Motor neuron (in vitro differentiated cells): ENCODE measurements at places on chromosomes 2 and 18. TPM values are rescaled to one million over a fixed set of nuclear protein-coding genes. Genes with fewer than 3 reads are reported as not detected.

Gene HOXD4
- total RNA-seq, result 22.5 and 24.5 TPM in 2 replicates

GRCh38 chr2:238974501-238975166 is 126.7 kb downstream of the TWIST2 start:
- ATAC-seq, result no peak

DNA sequence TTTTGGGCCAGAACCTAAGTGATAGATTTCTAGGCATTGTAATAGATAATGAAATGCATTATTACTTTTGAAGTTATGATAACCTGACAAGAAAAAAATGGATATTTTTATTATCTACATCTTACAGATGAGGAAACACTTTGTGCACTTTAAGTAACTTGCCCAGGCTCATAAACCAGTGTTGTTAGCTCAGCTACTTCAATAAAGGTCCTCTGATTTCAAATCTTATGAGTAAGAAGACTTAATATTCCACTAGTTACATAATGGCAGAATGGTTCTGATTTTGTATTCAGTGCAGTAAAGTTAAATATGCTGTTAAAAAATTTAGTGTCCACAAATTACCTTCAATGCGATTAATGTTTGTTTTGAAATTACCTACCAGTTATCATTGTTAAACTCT is 199.0 kb downstream of the BABAM2 start:
- no peak for ATAC-seq

- ATAC-seq, result peak; percentile 60
Observed at GRCh38 chr2:118112771-118113334, 24.6 kb downstream of the INSIG2 start.

GRCh38 chr18:48002933-48003365 is 72.5 kb upstream of the SMAD2 start:
- peak; percentile 48 for ATAC-seq

DNA sequence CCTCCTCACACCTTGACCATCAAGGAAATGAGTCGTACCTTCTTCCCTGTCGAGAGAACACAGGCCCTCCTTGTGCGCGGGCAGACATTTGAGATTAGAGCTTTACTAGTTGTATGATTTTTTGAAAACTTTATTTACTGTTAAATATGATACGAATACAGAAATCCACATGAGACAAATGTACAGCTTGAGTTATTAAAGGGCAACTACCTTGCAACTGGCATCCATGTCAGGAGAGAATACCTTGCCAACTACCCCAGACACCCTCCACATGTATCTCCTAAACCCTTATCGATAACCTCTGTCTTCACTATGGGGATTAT is 28.3 kb downstream of the KLHL23 start:
- no peak for ATAC-seq

Gene IFIH1
- 0.18 and 0.41 TPM in 2 replicates for total RNA-seq

GRCh38 chr18:44747157-44747556 is 66.5 kb downstream of the SETBP1 start:
- no peak for ATAC-seq

DNA sequence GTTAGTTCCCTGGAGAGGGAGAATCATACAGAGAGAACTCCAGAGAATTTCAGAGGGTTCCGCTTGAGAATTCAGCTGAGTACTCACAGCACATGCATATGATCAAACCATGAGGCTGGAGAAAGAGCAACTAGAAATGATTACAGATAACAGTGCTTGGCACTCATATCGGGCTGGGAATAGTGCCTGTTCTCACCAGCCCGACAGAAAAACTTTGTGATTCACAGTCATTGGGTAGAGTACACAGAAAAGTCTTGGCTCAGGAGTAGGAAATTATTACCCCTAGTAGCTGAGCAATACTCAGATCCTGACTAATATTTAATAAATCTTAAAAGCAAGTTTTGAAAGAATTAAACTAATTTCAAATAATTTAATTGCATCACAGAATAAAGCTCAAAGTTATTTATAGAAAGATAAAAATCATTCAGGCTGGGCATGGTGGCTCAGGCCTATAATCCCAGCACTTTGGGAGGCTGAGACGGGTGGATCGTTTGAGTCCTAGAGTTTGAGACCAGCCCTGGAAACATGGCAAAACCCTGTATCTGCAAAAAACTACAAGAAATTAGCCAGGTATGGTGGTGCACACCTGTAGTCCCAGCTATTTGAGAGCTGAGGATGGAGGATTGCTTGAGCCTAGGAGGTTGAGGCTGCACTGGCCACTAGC is 6.8 kb downstream of the WDPCP start:
- peak; percentile 57 for ATAC-seq

DNA sequence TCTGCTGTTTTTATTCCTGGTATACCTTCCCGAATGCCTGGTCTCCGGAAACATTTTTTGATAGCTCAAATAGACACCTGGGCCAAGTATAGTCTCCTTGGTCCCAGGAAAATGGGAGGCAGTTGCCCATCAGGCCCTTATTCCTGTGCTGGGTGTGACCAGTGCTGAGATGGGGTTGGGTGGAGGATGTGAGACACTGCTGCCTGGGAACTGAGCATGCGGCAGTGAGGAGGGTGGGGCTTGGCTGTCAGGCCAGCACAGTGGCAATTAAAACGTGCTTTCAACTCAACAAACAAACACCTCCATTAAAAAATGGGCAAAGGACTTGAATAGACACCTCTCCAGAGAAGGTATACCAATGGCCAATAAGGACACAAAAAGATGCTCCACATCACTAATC is 12.5 kb downstream of the KLHL29 start:
- ATAC-seq, result peak; percentile 94

GRCh38 chr18:49459404-49460171 is 857 bp downstream of the DYM start:
- no peak for ATAC-seq

DNA sequence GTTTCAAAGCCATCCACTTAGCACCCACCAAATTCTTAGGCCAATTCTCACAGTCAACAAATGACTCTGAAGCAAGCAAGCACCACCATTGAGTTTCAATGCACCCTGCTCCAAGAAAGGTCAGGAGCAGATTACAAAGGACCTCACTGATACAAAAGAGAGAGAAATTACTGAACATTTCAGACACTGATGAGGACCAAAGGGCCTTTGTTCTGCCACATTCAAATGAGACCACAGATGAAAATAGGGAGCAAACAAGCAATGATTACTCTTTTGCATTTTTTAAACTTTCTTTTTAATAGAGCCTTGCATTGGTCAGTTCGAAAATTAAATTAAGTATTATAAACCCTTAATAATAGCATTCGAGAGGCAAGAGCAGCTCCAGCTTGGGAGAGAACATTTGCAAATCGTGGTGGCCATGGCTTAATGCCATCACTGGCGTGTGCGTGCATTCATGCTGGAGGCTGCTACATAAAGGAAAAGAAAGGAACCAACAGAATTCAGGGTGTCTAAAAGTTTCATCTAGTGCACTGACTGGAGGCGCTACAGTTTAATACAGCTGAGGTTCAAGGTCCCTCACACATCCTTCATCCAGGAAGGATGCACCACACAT is 87.5 kb downstream of the KLF7 start:
- no peak for ATAC-seq

DNA sequence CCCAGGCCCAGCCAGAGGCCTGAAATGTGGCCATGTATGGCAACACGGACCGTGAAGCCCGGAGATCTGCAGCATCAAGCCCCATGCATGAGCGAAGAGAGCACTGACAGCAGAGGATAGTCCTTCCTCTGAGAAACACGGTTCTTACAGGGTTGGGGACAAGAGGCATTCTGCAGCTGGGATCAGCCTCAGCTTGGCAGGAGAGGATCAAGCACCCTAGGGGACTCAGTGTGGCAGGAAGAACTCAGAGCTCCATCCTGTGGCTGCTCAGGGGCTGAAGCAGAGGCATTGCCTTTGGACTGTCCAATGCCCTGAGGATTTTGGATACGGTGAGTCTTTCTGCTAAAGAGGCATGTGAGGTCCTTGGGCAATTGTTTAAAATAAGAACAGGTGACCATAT is 368.7 kb downstream of the ZNF516 start:
- ATAC-seq, result peak; percentile 35

- peak; percentile 85 for ATAC-seq
Observed at GRCh38 chr2:163657281-163657656, 78.5 kb downstream of the FIGN start.

DNA sequence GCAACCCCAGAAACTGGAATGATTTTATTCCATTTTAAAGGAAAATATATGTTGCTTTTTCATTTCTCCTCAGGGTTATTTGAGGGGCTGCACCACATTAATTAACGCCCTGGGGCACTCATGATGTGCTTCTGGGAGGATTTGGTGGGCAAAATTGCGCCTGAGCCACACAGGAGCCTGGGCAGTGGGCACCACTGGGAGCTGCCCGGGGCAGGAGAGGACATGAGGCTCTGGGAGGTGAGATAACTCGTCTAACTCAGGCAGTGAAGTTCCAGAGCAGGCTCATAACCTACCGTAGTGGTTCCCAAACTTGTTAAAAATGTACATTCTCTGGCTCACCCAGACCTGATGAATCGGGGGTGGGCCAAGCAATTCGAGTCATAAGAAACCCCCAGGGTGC is 68.3 kb downstream of the EDAR start:
- ATAC-seq, result no peak

- peak; percentile 91 for ATAC-seq
Observed at GRCh38 chr2:62641410-62641843, 64.1 kb upstream of the EHBP1 start.

Gene DSG1
- 0.33 and 0.44 TPM in 2 replicates for total RNA-seq

DNA sequence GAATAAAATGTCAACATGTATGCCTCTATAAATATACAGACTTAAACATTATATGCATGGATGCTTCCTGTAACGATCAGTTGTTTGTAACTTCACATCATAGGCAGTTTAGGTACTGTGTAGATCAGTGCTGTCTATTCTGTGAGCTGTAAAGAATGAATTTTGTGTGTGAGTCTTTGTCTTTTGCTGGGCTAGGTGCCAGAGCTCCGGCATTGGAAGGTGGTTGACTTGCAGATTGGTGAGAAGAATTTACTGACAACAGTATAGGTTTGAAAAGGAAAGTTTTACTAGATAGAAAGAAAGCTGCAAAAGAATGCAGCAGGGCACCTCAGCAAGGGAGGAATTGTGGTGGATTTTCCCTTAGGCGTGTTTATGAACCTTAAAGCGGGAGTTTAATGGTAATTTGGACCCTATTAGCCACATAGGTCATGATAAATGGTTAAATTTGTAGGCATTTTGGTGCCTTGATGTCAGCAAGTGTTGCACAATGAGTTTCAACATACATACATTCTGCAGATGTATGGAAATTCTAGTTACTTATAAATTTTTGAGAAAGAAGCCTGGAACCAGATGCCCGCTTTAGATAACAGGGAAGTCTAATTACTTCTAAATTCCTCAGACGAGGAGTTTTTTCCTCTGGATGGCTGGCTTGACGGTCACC is 6.7 kb upstream of the QPCT start:
- no peak for ATAC-seq

GRCh38 chr2:129459200-129459876 is 520.1 kb upstream of the RAB6C start:
- no peak for ATAC-seq

Gene HOXD12
- 0.19 TPM in 1 of 2 replicates, not detected in the other for total RNA-seq

Gene BOK
- 3.7 and 4.0 TPM in 2 replicates for total RNA-seq

Gene OSBPL1A
- total RNA-seq, result 24.2 and 27.5 TPM in 2 replicates

- peak; percentile 39 for ATAC-seq
Observed at GRCh38 chr2:72457801-72458516, 310.3 kb upstream of the CYP26B1 start.

- ATAC-seq, result no peak
Observed at GRCh38 chr2:95274291-95275150, at the start of gene PROM2. Gene PROM2 (plus strand): TSS chr2:95274449. CDS start chr2:95274586, 137 bp downstream.

GRCh38 chr2:86634352-86634751 is 10.7 kb upstream of the RNF103 start:
- no peak for ATAC-seq

Gene UGT1A3
- total RNA-seq, result 0.76 and 1.4 TPM in 2 replicates

Gene CRACDL
- 0.05 and 0.23 TPM in 2 replicates for total RNA-seq

- ATAC-seq, result no peak
Observed at GRCh38 chr2:44550561-44550960, 188.8 kb downstream of the CAMKMT start.

Gene POMC
- total RNA-seq, result 0.13 and 0.18 TPM in 2 replicates

Gene GEN1
- total RNA-seq, result 2.7 and 3.3 TPM in 2 replicates

Gene LBX2
- total RNA-seq, result 0.63 and 0.71 TPM in 2 replicates

Gene SERPINB3
- not detected in 2 replicates for total RNA-seq

DNA sequence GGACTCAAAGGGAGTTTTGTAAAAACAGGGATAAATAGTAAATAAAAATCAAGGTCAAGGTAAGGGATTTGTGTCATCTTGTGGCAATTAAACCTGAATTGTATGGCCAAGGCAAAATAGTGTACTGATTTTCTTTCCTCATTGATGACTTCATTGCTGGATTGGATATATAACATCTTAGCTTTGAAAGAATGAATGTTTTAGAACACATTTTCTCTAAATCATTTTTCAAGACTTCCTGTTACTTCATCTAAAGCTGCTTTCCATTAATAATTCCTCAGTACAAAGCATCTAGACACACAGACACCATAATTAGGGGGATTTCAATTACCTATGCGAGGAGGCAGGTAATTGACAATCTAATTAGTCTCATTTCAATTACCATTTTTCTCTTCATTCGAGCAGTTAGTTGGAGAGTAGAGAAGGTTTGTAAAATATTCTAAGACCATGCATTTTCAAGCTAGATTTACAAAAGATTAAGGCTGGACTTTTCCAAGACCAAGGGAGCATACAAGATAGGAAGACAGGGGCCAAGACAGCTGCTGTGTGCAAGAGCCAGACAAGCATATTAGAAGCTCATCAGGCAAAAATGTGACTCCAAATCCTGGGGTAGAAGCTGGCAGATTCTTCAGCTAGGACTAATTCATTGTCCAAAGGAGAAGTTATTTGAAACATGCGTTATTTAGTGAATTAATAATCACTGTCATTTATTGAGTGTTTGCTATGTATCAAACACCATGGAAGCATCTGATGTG is 253.6 kb downstream of the EPHA4 start:
- no peak for ATAC-seq
